NCI-H524 (cell line): ENCODE measurements at places on chromosomes 12 and 14.
A peak's percentile ranks its signal among the peaks of the same experiment; 100 is the strongest.

- DNase-seq: no peak
Observed at GRCh38 chr12:101933866-101934514, 56.6 kb downstream of the DRAM1 start.

GRCh38 chr12:126608607-126609175 lies 1543.5 kb downstream of the AACS start:
- no peak for DNase-seq

DNA sequence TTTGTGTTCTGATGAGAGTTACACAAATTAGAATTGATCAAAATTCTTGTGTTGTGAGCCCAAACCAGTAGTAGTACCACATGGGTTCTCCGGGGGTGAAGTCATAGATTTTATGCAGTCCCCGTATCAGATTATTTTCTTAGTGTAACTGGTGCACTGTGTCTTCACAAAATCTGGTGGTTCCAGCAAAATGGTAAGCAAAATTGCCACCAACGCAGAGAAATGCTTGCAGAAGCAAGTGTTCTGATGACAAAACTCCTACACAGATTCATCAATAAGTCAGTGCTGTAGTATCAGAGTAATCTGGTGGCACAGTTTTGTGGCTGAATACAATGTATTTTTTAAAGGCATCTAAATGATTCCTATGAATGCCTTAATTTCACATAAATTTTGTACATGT lies 1.3 kb upstream of the CACNA2D4 start:
- no peak for DNase-seq

- no peak for DNase-seq
Observed at GRCh38 chr14:88248606-88249005, 74.5 kb downstream of the KCNK10 start.

DNA sequence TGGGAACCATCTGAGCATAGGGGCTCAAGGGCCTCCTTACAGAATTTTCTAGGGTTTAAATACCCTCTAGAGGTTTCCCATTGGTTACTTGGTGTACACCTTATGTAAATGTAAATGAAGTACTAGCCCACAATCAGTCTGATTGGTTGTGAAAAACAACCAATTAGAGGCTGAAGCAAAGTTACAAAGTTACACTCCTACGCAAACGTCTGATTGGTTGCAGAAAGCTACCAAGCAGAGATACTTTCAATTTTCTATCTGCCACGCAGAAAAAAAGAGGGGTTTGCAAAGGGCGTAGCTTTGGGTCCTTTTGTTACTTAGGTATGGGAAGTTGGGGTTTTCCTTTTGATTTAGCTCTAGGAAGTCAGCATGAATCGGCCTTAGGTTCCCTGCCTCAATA lies 1.8 kb upstream of the TMEM19 start:
- no peak for DNase-seq

- peak; percentile 8 for DNase-seq
Observed at GRCh38 chr12:44972746-44973421, 78.0 kb downstream of the DBX2 start.
